ENCODE measurements at places on chromosomes 13 and 19.
A peak's percentile ranks its signal among the peaks of the same experiment; 100 is the strongest.

DNA sequence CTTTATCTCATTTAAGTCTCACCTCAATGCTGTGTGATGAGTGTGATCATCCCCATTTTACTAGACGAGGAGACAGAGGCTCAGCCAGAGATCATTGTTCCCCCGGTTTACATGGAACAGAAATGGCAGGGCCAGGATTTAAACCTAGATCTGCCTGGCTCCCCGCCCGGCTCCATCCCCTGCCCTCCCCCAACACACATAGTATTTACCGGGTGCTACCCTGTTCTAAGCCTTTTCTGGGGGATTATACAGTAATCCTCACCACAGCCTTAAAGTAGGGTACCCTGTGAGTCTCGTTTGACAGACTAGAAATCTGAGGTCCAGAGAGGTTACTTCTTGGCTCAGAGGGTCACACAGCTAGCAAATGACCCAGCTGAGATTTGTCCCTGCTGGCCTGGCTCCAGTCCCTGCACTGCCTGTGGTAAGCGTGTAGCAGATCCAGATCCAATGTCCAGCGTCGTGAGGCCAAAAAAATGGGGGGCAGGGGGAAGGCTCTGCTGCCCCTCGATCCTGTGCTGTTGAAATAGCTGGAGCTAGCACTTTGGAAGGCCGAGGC lies 3.8 kb upstream of the KLC3 start:
- no peak for DNase-seq

DNA sequence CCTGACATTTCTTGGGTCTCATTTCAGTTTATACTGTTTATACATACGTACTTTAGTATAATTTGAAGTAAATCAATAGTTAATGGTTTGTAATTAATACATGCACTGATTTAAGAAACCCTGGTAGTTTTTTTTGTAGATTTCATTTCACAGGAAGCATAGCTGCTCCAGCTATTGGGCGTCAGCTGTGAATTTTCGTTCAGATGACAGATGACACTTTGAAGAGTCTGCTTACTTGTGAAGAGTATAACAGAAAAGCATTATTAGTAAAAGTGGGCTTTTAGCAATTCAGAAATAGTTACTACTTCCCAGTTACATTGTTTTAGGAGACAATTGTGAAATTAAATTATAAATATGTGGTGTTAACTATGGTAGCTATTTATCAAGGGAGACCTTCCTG lies 44.4 kb downstream of the METTL21C start:
- no peak for DNase-seq

GRCh38 chr19:18397242-18398202 lies at the start of gene LRRC25:
LRRC25 (minus strand) TSS chr19:18397622; CDS start chr19:18396963, 659 bp downstream.
- no peak for DNase-seq

- no peak for DNase-seq
These were observed 190.9 kb downstream of the KLF12 start for GRCh38 chr13:73943137-73943964.

DNA sequence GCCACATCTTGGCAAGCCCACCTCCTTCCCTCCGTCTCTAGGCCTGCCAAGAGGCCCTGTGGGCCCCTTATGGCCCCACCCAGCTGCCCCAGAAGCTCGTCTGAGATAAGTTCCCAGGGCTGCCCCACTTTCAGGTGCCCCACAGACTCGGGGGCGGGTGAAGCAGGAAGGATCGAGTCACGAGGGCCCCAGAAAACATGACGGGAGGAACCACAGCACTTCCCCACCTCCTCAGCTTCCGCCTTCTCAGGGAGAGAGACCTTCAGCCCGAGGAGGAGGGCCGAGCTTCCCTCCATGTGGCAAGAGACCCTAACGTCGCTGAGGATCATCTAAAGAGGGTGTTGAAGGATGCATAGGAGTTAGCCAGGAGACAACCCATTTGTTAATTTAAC lies 4.5 kb upstream of the IL12RB1 start:
- DNase-seq: no peak

DNA sequence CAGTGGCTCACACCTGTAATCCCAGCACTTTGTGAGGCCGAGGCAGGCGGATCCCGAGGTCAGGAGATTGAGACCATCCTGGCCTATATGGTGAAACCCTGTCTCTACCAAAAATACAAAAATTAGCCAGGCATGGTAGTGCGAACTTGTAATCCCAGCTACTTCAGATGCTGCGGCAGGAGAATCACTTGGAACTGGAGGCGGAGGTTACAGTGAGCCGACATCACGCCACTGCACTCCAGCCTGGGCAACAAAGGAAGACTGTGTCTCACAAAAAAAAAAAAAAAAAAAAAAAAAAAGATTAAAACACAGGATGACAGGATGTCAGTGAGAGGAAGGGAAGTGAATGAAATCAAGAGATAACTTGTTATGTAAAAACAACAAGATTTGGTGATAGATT lies 1158.5 kb downstream of the PCDH9 start:
- DNase-seq: no peak

DNA sequence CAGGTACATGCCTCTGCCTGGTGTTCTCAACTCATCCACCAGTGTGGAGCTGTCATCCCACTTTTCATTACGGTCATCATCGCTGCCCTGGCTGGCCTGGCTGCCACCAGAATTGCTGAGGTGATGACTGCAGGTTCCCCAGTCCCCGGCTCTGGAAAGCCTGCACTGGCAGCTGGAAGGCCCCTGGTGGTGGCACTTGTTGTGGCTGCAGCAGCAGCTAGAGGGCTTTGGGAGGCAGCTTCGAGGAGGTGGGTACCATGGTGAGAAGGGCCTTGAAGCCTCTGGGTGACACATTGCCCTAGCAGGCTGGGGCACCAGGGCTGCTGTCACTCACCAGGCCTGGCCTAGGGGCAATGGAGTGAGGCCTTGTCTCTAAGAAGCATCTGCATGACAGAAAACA lies 25.3 kb upstream of the ZNF14 start:
- no peak for DNase-seq

DNA sequence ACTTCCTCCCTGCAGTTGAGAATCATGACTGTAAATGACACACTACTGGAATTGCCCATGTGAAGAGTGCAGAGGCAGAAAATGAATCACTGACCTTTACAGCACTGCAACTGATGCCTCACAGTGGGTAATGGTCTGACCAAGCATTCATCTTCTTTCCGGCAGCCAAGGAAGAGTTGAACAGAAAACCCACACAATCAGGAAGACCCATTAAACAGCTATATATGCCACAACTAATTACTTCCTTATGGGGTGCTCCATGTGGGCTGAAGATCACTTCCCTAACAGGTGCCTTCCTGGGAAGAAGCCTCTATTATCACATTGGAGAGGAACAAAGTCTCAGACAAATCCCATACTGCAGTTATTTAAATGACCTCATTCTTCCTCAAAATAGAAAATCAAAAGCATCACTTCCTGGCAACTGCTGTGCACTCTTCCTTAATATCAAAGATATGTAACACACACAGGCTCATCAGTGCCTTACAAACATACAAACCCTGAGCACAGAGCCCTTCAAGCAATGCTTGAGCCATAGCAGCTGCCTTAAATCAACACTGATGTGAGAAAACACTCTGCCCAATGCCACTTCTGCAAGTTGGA lies 45.8 kb downstream of the RUBCNL start:
- DNase-seq: no peak

DNA sequence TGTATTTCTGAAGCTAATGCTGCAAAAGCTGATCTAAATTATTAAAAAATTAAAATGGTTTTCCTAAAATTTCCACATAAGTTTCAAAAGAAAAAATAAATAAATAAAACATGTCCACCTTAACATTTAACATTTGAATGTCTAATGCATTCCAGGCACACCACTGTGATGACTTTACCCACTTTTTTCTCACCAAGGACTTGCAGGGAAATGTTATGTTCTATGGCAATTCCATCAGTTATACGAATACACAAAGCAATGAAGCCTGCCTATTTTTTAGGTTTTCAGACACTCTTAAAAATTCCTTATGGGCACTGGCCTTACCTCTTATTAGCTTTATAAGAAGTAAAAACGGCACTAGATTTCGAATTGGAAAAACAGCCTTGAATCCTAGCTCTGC lies 10.2 kb downstream of the TSC22D1 start:
- DNase-seq: no peak

GRCh38 chr13:44710576-44710975 lies 134.4 kb upstream of the TSC22D1 start:
- DNase-seq: no peak

GRCh38 chr19:34193439-34193838 lies 21.1 kb downstream of the LSM14A start:
- no peak for DNase-seq

GRCh38 chr19:56720281-56720680 lies 48.7 kb upstream of the ZNF835 start:
- DNase-seq: no peak

GRCh38 chr19:35890113-35890650 lies 10.2 kb downstream of the NFKBID start:
- DNase-seq: no peak

DNA sequence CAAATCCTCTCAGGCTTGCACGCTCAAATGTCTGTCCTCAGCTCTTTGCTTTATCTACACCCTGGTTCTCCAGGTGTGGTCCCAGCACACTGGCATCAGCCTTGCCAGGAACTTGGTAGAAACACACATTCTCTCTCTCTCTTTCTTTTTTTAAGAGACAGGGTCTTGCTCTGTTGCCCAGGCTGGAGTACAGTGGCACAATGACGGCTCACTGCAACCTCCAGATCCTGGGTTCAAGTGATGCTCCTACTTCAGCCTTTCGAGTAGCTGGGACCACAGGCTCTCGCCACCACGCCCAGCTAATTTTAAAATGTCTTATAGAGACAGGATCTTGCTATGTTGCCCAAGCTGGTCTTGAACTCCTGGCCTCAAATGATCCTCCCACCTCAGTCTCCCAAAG lies 20.8 kb downstream of the ADGRL1 start:
- no peak for DNase-seq

DNA sequence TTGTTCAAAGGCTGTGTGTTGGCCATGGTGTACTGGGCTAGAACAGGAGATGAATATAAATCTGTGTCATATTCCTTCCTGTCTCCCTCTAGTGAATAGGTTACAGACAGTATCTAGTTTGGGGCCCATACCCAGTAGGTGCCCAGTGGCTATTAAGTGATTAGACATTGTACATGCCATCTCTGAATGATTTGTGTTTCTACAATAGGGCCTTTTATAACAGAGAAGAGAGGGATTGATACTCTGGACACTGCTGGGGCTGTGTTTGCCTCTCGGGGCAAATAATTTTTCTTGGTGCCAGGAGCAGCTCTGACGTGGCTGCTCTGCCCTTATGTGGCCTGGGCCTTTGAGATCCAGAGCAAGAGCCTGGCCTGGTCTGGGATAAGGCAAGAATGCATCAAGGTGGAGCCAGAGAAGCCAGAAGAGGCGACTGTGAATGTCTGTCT lies 403.1 kb downstream of the SPRY2 start:
- no peak for DNase-seq

DNA sequence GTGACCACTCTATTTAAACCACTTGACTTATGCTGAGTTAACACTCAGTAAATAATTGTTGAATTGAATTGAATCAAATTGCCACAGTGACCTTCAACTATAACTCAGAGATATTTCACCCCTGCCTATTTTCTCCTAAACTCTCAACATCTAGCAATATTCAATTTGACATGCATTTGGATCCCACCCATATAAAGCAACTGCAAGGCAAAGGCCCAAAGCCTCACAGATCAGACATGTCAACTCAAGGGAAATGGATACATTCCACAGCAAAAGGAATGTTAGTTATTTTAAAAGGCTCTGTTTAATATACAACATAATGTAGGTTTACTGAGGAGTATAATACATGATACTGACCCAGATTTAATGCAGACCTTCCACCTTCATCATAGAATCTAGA lies 107.4 kb downstream of the KCTD12 start:
- no peak for DNase-seq

DNA sequence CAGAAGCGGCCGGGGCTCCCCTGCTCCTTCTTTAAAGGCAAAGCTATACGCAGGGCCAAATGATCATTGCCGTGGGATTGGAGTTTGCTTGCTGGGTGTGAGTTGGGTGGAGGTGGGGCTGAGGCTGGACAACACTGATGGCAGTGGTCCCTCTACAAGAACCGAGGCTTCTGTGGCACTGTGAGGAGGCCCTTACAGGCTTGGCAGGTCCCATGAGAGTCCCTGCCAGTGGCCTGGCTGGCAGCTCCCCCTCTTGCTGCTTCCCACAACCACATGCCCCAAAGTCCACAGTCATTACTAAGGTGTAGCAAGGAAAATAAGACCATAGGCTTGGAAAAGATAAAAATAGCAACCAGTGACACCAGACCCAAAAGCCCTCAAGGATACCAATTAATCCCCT lies 98.4 kb downstream of the ANKRD10 start:
- no peak for DNase-seq

GRCh38 chr19:11530432-11530831 lies 1.5 kb upstream of the ECSIT start:
- peak; percentile 77 for DNase-seq

GRCh38 chr19:42126574-42126973 lies 5.7 kb downstream of the POU2F2 start:
- DNase-seq: no peak

GRCh38 chr19:29371251-29372090 lies 154.3 kb upstream of the VSTM2B start:
- no peak for DNase-seq

DNA sequence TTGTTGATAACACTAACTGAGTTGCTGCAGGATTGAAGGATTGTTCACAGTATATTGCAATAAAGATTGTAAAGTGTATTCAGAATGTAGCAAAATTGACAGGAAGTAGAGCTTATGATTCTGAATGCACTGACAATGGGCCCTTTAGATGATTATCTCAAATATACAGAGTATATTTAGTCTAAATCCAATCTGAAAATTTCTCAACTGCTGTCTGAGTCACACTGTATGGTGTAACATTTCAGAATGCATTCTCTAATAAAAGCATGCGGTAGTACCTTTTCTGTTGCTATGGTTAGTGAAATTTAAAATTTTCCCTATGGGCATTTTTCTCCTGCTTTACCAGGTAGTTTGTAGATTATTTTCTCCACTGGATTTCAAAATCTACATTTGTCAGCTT lies 365.2 kb downstream of the PCDH17 start:
- DNase-seq: no peak

- no peak for DNase-seq
These were observed 24.2 kb downstream of the FXYD5 start for GRCh38 chr19:35178701-35179100.

GRCh38 chr19:50551715-50552187 lies 16.5 kb downstream of the LRRC4B start:
- DNase-seq: no peak

- DNase-seq: no peak
These were observed 8.1 kb upstream of the ARL11 start for GRCh38 chr13:49620170-49620621.

DNA sequence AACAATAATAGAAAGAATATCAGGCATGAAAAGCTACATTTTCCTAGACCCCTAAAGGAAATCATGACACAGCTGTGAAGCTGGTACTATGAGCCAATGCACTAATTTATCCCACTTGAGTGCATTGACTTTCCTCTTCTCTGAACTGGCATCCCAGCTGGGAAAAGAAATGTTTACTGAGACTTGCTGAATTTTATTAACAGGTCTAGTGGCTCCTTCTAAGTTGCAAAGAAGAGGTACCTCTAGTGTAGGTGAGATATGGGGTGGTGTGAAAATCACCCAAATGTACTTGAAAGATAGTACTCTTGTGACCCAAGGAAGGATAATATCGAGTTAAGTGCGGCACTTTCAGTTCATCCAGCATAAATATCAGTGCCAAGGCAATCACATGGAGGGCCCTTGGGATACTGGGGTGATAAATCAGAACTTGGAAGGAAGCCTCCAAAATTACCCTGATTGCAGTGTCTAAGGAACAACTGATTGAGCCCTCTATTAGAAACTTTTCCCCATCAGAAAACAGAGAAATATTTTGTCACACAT lies 369.2 kb downstream of the PCDH9 start:
- no peak for DNase-seq

GRCh38 chr19:32580353-32580900 lies 563 bp upstream of the PDCD5 start:
- no peak for DNase-seq

GRCh38 chr19:54206831-54207177 lies 6.1 kb downstream of the RPS9 start:
- no peak for DNase-seq

Data from left hindlimb (tissue), 1 donor.